ENCODE measurements at places on chromosomes 2 and 18.
A peak's percentile ranks its signal among the peaks of the same experiment; 100 is the strongest.

- no peak for DNase-seq
Measured at GRCh38 chr2:60459851-60460250, 93.6 kb downstream of the BCL11A start.

GRCh38 chr2:128177315-128177714 is 86.3 kb downstream of the UGGT1 start:
- no peak for DNase-seq

GRCh38 chr2:240237609-240238174 is 97.2 kb upstream of the OTOS start:
- peak; percentile 85 for DNase-seq

DNA sequence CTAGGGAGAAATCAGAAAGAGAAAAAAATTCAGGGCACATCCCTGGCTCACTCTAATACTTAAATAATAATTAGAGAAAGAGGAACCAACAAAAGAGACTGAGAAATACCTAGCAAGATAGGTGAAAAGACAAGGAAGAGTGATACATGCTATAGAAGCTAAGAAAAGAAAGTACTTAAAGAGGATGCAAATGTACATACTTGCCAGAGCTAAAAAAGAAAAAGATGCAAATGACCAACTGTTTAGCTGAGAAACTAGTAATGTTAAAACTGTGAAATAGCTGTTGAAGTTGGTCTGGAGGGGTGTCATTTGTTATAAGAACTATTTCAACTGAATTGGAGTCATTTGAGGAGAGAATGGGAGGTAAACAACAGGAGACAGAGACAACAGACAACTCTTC is 412.2 kb downstream of the SPAG16 start:
- DNase-seq = no peak

- DNase-seq = peak; percentile 46
Measured at GRCh38 chr2:231800493-231801091, 14.3 kb downstream of the COPS7B start.

DNA sequence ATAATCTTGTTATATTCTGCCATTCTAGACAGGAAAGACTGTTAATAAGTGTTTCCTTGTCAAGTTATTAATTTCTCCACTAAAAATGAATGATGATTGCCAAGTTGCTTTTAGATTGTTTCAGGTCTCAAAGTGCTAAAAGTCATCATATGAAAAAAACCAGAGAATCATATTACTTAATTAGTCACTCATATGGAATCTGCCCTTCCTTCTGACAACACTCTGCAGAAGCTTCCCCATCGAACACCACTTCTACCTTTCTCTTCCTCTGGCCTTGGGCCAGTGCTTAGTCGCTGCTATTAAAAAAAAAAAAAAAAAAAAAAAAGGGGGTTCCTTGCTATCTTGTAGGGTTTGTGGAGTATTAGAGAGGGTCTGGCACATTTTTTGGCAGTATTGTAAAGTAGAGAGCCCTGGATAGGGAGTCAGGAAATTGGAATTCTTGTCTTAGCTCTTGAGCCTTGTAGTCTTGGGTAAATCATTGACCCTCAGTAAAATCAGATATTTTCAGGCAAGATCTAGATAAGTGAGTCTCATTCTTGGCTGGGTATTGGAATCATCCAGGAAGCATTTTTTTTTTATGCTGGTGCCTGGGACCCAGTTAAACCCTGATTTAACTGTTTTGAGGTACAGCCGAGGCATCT is 141.7 kb upstream of the CCDC68 start:
- peak; percentile 86 for DNase-seq

GRCh38 chr18:2655178-2655953 is at the start of gene SMCHD1:
Gene SMCHD1, plus strand, starts transcription at chr18:2655726. Its CDS starts 350 bp downstream, at chr18:2656076.
- peak; percentile 85 for DNase-seq

- peak; percentile 80 for DNase-seq
Measured at GRCh38 chr2:118250463-118250862, 162.2 kb downstream of the INSIG2 start.

GRCh38 chr2:118779362-118779761 is 68.1 kb downstream of the EN1 start:
- DNase-seq = no peak

DNA sequence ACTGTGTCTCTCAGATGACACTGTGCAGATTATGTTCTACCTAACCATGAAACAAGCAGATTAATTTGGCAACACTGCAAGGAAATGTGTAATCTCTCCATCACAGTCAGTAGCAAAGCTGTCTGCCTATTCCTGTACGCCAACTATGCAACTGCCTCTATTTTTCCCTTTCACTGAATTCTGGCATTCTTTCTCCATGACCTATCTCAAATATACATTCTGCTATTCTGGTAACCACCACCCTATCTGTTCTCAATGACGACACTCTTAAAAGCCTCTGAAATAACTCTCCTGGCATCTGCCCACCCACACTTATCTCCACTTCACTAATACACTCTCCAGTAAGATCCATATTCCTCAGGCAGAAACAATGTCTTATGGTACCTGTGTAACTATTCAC is 78.7 kb downstream of the ABCA12 start:
- DNase-seq = peak; percentile 17

GRCh38 chr2:54083021-54083420 is 32.4 kb upstream of the ACYP2 start:
- no peak for DNase-seq

DNA sequence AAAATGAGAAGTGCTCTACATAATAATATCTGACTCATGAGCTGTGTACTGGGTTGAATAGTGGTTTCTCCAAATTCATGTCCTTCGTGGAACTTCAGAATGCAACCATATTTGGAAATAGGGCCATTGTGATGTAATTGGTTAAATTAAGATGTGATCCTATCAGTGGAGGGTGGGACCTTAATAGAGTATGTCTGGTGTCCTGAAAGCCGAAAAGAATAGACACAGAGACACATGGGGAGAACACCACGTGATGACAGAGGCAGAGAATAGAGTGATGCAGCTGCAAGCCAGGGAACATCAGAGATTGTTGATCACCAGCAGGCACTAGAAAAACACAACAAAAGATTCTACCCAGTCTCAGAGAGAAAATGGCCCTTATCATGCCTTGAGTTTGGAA is 310.1 kb downstream of the EXOC6B start:
- DNase-seq = no peak

DNA sequence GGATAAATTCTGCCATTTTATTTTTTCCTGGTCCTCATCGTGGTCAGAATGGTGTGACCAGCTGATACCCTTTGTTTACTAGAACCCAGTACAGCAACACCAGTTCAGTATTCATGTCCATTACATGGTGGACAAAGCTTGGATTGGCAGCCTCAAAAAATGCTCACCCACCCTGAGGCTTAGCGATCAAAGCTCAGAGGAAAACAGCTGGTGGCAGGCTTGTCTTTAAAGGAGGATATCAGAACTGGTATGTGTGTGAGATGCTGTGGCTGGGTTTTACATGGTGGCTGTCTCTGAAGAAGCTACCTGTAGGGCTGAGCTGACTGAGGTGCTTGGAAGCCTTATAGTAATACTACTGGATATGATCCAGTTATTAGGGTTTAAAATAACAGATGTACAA is 471.1 kb upstream of the MEX3C start:
- no peak for DNase-seq

- DNase-seq = no peak
Measured at GRCh38 chr2:181678861-181679543, 1.3 kb downstream of the NEUROD1 start.

DNA sequence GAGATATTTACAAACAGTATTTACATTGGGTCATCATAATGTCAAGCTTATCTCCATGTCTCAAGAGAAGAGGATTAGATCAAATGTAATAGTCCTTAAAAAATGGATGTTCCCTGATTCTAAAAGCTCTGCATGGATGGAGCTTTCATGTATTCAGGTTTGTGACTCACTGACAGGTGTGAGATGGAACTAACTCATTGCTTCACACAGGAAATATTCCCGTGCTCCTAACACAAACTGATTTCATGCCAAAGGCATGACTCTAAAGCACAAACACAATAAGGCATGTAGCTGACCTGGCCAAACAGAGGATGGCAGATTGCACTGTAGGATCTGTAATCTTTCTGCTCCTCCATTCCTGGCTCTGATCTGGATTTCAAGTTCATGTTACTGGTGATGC is 110.0 kb downstream of the ALK start:
- peak; percentile 95 for DNase-seq

DNA sequence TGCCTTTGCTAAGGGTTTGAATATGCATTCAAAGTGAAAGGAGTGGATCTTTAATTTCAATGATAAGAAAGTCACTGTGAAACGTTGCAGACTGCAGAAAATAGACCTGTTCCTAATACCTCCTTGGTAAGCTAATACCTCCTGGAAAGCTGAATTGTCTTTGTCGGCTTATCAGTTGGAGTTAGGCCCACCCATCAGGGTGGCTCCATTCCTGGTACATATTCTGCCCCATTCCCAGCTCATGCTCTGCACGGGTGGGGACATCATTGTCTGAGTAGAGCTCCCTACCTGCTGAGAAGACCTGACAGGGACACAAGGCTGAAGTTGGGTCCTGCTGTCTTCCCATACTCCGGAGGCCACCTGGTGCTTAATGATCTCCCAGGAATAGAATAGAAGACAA is 203.3 kb downstream of the EN1 start:
- DNase-seq = no peak

- DNase-seq = peak; percentile 47
Measured at GRCh38 chr2:195824478-195824877, 167.5 kb downstream of the SLC39A10 start.

GRCh38 chr2:239537633-239538356 is 137.0 kb upstream of the HDAC4 start:
- DNase-seq = no peak

DNA sequence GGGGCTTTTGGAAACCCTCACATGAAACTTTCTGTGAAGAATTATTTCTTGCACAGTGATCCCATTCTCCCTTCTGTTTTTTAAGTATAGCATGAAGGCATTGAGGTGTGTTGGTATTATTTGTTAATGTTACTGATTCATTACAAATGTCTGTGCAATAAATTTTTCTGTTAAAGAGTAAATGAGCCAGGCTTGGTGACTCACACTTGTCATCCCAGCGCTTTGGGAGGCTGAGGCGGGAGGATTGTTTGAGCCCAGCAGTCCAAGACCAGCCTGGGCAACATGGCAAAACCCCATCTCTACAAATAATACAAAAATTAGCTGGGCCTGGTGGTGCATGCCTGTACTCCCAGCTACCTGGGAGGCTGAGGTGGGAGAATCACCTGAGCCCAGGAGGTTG is 87.8 kb downstream of the KCTD18 start:
- DNase-seq = no peak

GRCh38 chr2:231531883-231532755 is 1.9 kb upstream of the NMUR1 start:
- DNase-seq = no peak

- no peak for DNase-seq
Measured at GRCh38 chr2:216549926-216550690, 51.5 kb downstream of the RPL37A start.

- DNase-seq = peak; percentile 52
Measured at GRCh38 chr18:73556904-73557303, 590.7 kb downstream of the FBXO15 start.

GRCh38 chr2:120685066-120685973 is 50.3 kb upstream of the GLI2 start:
- no peak for DNase-seq

DNA sequence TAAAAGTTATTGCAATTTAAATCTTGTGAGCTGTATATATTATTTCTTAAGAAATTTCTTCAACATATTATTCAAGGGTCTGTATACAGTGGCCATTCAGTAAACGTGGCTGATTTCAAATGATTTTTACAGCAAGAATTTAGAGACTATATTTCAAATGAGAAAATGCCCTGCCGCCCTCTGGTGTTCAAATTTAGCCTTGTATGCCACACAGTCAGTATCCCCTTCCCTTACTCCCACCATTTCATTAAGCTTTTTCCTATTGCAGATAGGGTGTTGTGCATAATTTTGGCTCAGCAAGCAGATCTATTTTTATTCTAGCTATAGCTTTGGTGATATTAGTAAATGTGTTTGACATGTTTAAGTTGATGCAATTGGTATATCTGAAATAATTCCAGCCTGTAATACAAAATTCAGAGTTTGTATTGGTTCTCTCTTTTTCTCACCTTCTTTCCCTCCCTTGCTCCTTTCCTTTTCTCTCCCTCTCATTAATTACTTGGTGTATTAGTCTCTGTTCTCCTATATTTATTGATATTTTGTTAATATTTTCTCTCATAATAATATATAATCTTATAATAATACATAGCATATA is 22.8 kb upstream of the SCN7A start:
- DNase-seq = peak; percentile 41

GRCh38 chr2:127000937-127001336 is 102.2 kb downstream of the TEX51 start:
- DNase-seq = peak; percentile 71

GRCh38 chr2:135984199-135985017 is 1.0 kb downstream of the DARS1 start:
- DNase-seq = no peak

DNA sequence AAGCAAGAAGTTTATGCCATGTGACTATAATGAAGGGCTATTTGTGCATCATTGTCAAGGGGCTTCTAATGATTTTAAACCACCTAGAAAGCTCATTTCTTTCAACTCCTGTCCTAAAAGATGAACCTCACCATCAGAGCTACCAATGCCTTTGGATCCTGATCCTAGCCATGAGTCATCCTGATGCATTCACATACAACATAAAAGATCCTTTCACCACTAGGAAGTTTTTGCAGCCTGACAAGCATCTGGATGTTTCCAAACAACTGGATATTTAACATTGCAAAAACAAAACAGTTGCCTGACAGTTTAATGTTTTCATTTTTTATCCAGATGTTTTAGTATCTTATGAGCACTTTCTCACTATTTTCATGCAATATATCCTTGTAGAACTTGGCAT is 425.3 kb downstream of the MBD2 start:
- DNase-seq = peak; percentile 68

DNA sequence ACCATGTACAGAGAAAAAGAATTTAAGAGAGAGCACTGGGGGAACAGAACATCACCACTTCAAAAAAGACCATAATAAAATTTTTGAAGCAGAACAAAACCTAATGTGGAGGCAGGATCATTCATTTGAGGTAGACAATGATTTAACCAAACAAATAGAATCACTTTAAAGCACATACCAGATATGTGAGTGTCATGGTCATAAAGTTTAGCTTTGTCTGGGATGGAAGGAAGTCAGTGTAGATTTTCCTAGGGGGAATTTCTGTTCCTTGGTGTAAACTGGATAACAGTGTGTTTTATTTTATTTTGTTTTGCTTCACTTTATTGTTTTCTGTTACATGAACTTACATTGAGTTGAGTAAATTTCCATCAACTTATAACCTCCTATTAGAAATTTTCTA is 120.8 kb downstream of the CRIM1 start:
- DNase-seq = no peak

DNA sequence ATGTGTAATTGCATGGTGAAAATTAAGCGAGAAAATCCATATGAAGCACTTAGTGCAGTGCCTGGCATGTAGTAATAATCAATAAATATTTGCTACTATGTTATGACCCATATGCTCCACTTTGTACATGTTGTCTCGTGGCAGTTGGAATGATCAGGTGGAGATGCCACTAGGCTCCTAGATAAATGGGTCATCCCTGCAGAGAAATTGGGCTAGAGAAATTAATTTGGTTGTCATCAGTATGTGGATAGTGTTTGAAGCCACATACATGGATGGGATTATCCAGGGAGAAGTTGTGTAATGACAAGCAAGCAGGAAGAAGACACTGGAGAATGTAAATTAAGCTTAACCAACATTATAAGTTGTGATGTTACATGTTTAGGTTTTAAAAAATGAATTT is 33.0 kb downstream of the ACYP2 start:
- no peak for DNase-seq
